Karpas-422 (cell line): ENCODE measurements at places on chromosomes 1 and 21. TPM values are rescaled to one million over a fixed set of nuclear protein-coding genes. Genes with fewer than 3 reads are reported as not detected.

Gene SLC19A1
- 4.3 and 7.4 TPM in 2 replicates for total RNA-seq

Gene SYPL2
- total RNA-seq = not detected in 2 replicates

Gene HHIPL2
- total RNA-seq = 0.30 TPM in 1 of 2 replicates, not detected in the other

- no peak for DNase-seq
These were observed 162.5 kb upstream of the C1orf174 start for GRCh38 chr1:4062560-4062959.

DNA sequence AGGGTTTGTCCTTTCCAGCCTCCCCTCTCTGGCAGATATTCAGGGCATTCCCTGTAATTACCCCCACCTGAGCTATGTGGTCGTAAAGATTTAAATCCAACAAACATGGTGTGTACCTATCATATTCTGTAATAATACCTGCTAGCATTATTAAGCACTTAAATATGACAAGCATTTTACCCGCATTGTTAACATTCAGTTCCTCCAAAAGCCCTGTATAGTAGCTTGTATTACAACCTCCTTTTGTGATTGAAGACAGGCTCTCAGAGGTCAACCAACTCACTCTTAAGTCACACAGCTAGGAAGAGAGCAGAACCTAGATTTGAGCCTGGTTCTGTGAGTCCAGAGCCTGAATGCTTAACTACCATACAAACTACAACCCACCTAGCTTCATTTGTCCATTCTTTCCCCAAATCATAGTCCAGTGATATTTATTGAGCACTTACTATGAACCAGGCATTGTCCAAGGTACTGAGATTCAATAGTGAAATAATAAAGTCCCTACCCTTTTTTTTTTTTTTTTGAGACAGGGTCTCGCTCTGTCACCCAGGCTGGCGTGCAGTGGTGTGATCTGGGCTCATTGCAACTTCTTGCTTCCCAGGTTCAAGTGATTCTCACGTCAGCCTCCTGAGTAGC is 13.8 kb upstream of the KDM4A start:
- DNase-seq = no peak

- DNase-seq = no peak
These were observed 1363.2 kb upstream of the ADGRL4 start for GRCh38 chr1:80369780-80370179.
